ENCODE measurements at places on chromosomes 12 and 14.

DNA sequence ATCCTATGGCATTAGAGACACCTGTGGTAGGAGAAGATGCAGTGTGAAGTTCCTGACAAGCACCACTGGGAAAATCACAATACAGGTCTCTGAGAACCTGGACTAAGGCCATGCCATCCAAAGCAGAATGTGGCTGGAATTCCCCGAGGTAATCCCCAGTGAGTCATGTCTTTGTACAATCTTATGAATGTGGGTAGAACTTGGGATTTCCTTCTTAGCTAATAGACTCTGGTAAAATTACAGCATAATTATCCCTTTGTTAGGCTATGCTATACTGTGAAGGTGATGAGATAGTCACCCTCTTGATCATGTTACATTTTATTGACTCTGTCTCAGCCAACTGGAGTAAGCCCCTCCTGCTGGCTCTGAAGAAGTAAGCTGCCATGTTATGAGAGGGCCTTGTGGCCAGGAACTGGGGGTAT is 224.3 kb upstream of the DCN start:
- DNase-seq = no peak

- no peak for DNase-seq
Measured at GRCh38 chr12:77130193-77130592, 64.8 kb upstream of the E2F7 start.

- no peak for DNase-seq
Measured at GRCh38 chr14:59356767-59357166, 108.4 kb downstream of the GPR135 start.

GRCh38 chr12:5487076-5487475 is 55.2 kb downstream of the NTF3 start:
- DNase-seq = no peak

- no peak for DNase-seq
Measured at GRCh38 chr12:47311568-47311967, 231.8 kb upstream of the AMIGO2 start.

- DNase-seq = no peak
Measured at GRCh38 chr14:100841066-100841760, 15.3 kb downstream of the MEG3 start.

- no peak for DNase-seq
Measured at GRCh38 chr12:59643550-59643949, 47.7 kb downstream of the SLC16A7 start.

GRCh38 chr12:65585648-65586602 is 238.4 kb upstream of the HMGA2 start:
- DNase-seq = no peak

GRCh38 chr14:69392481-69392880 is 5.6 kb downstream of the ERH start:
- no peak for DNase-seq

DNA sequence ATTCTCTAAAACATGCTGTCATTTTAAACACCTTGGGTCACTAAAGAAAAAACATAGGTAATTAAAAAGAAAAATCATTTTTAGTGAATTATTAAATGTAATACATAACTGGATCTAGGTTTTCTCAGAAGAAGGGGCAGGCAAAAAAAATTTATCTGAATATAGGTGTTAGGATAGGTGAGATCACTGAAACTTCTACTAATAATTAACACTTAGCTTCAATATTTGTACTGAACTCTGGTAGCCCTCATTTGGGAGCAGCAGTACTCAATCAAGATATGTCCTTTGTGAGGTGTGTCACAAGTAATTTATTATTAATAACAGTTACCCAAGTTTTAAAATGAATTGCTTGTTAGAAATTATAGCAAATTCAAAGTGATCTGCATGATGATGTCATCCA is 103.6 kb downstream of the ATP23 start:
- DNase-seq = no peak

DNA sequence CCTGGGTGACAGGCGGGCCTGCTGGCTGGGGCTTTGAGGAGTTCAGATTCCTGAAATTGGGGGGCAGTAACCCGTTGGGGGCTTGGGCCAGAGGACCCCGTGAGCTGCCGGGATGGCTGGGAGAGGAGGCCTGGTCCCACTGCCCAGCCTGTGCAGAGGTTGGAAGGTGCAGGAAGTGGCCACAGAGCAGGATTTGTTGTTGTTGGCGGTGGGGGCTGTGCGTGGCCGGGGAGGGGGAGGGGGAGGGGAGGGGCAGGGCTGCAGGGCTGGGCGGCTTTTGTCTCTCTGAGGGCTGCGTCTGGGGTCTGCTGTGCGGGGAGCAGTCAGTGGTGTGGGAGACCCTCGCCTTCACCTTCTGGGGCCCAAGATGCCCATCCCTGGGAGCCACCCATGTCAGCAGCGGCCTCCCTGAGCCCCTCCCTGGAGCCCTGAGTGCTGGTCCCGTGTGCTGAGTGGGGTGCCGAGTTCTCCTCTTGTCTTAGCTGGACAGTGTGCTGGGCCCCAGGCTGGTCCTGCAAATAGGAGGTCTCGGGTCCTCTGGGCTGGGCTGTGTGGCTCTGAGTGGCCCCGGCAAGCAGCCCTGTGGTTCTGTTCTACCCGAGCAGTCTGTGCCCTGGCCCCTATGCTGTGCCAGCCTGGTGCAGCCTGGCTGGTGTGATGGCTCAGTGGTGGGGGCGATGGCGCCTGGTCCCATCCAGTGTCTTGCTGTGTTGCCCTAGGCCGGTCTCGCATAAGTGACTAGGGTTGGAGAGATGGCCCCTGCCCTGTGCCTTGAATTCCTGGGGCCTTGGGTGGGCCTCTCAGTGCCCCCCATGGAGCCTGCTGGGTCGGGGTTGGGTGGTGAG is 10.3 kb downstream of the KIF26A start:
- peak; percentile 34 for DNase-seq

DNA sequence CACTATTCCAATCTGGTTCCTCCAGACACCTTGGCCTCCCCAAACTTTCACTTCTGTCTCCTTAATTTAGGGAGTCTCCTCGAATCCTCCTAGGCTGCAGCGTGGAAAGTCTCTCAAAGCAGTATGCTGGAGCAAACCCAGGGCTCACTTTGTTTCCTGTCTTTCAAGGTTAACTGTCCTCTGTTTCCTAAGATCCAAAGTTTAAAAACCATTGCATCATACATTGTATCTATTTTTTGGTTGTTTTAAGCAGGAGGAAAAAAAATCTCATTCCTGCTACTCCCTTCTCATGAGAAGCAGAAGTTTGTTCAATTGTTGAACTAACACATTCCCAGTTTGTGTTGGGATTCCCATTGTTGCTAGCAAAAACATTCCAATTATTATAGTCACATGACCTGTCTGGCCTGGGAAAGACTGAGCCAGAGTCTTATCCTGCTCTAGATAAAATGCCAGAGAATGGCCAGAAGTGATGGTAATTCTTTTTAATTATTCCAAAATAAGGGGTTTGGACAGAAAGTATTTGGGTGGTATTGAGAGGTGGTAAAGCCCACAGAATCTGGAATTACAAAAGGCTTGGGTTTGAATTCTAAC is 67.3 kb downstream of the HSPB8 start:
- no peak for DNase-seq

DNA sequence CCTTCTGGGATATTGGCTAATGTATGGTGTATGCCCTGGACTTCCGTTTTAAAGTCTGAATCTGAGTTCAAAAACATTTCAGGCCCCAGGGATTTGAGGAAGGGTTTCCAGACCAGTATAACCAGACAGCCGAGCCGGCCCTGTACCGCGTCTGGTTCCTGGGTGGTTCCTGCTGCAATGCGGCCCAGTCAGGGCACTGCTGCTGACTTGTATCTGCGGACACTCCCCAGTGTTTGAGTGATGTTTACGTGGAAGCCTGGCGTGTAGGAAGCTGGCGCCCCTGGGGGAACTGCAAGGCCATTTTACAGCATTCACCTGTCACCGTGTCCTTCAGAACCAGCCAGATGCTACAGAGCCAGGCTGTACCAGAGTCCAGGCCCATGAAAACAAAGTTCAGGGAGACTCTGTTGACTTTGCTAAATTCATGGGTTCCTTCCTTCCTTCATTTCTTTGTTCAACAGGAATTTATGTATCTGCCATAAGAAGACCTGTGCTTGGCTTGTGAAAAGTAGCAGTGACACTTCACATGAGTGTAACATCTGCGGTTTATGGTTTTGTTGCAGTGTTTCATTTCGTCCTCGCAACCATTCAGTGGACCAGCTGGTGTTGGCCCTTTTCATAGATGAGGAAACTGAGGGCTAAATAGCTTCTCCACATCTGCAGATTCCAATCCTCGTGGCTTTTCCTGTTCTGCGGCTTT is 16.8 kb downstream of the EML1 start:
- DNase-seq = no peak

GRCh38 chr12:19138956-19139355 is 9.4 kb downstream of the PLEKHA5 start:
- DNase-seq = no peak

DNA sequence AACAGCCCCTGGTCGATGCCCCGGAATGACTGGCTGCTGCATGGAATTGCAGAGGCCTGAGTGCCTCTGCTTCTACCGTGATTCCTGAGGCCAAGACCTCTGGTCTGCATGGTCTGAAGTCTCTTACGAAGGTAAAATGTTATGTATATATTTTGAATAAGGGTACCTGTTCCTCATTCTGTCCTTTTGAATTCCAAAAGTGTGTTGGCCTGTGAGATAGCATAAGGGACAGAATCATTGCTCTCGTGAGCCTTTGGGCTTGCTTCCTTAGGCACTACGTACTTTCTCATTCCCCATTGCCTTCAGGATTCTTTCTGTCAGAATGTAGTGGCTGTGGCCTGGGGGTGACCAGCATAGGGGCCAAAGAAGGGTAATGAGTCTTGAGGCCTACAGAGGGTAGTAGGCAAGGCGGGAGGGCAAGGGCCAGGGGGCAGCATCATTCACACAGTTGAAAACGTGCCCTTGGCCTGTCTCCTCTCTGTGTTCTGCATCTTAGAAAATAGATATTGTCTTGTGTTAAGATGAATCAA is 19.5 kb downstream of the TRAF3 start:
- DNase-seq = no peak

DNA sequence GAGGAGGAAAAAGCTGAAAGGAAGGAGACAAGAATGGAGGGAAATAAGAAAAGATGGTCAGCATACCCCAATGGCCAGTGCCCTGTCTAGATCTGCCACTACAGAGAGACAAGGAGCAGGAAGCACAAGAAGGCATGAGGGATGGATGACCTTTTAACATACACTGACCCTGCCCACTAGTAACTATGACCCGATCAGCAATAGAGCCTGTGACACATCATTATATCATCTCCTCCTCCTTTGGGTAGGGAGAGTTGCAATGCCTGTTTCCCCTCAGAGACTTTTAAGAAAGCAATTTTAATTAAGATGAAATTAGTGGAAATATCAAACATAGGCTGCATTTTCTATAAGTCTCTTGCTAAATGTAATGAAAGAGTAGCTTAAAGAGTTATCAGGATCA is 4.7 kb upstream of the SLC2A13 start:
- no peak for DNase-seq

GRCh38 chr14:55665067-55665675 is 85.2 kb downstream of the KTN1 start:
- no peak for DNase-seq

GRCh38 chr14:104970231-104971068 is 7.7 kb downstream of the AHNAK2 start:
- peak; percentile 59 for DNase-seq

- DNase-seq = peak; percentile 76
Measured at GRCh38 chr14:20460458-20461224, 593 bp downstream of the PIP4P1 start.

DNA sequence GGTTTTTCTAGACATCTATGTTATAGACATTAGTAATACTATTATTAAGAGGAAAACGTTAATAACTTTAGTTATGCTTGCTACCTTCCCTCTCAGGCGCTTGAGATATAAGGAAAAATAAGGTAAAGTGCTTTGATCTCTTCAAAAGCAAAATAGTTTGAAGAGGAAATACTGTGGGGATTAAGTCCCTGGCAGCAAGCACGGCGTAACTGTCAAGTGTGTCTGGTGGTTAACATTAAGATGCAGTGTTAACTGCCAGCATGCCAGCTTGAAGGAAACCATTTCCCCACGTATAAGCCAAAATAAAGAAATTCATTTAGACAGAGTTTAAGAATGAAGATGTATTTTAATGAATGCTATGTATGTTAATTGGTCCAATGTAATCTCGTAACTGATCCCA is 31.8 kb downstream of the PELI2 start:
- no peak for DNase-seq

GRCh38 chr14:53613404-53614253 is 343.0 kb downstream of the BMP4 start:
- DNase-seq = peak; percentile 19

DNA sequence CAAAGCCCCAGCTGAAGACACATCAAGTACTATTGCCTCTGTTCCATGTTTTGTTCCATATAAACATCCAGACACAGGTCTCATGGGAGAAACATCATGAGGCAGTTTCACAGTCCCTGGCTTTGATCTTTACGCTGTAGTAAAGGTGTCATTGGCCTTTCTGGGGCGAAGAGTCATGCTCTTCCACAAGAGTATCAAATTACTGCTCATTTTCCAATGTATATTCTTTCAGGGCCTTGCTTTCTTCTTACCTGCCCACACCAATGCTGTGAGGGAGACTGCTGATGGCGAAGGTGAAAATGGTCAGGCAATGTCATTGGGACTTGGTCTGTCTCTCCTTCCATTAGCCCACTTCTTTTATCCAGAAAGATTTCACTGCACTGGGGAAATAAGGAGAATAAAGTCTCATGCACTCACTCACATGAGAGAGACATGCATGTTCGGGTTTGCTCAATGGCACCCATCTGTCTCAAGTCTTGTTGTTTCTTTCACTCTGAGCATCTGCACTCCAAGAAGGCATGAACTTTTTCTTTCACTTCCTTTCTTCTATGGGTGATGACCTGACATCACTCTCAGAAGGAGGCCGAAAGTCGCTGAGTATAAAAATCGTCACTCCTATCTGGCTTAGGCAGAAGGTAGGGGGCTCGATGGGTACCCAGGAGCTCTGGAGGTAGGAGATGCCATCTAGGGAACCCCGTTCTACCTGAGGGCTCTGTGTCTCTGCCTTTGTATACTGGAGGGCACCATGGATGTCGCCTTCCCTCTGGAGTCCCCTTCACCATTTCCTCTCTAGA is 1.3 kb upstream of the JDP2 start:
- no peak for DNase-seq

DNA sequence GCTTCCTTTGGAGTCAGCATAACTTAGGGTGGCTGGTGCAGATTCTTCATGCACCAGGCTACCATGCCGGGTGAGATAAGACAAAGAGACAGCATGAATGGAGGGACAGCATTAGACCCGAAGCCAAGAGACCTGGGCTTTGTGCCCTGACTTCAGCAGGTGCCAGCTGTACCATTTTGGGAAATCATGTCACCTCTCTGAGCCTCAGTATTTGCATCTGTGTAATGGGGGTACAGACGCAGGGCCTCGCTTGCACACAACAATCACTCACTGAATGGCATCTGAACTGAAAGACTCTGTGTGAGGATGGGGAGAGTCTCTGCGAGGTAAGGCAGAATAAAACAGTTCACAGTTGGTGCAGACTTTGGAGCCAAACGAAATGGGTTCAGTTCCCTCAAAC is 1053.7 kb downstream of the VRK1 start:
- DNase-seq = no peak

- DNase-seq = no peak
Measured at GRCh38 chr14:56709201-56709600, 101.1 kb downstream of the OTX2 start.
